Thyroid gland (tissue), 4 donors: ENCODE measurements at places on chromosomes 12 and 14. TPM values are rescaled to one million over a fixed set of nuclear protein-coding genes. Genes with fewer than 3 reads are reported as not detected.

DNA sequence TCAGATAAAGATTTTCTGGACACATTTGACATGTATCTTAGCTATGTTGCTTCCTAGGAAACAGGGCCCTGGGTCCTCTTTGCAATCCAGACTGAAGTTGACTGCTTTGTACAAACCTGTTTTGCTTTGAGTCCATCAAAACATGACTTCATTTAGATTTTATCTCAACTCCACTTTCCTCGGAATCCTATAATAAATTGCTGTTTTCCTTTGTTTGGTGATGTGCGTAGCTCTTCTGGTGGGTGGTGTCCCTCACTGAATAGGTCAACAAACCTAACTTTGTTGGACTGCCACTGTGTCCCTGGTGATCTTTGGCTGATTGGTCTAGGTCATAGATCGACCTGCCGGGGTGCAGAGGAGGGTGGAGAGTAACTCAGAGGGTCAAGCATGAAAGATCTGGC, 735 bp upstream of the P2RX7 start:
- peaks cover 3% of the 10 kb centered on the region for H3K4me1 ChIP-seq
- no peak overlapping the region for H3K4me3 ChIP-seq
- H3K27ac ChIP-seq, result no peak overlapping the region

- H3K4me3 ChIP-seq, result peak within 1 kb of the TSS; percentile 87
- DNase-seq, result peak; percentile 83
- H3K27ac ChIP-seq, result peak within 1 kb of the TSS; percentile 58
- peaks cover 6% of the 10 kb centered on the region for H3K4me1 ChIP-seq
- no peaks in the 10 kb centered on the region for H3K27me3 ChIP-seq
Observed at GRCh38 chr12:54419088-54419887, at the start of gene ITGA5. Gene ITGA5 (minus strand): TSS chr12:54419266. CDS start chr12:54419198, 68 bp downstream.

DNA sequence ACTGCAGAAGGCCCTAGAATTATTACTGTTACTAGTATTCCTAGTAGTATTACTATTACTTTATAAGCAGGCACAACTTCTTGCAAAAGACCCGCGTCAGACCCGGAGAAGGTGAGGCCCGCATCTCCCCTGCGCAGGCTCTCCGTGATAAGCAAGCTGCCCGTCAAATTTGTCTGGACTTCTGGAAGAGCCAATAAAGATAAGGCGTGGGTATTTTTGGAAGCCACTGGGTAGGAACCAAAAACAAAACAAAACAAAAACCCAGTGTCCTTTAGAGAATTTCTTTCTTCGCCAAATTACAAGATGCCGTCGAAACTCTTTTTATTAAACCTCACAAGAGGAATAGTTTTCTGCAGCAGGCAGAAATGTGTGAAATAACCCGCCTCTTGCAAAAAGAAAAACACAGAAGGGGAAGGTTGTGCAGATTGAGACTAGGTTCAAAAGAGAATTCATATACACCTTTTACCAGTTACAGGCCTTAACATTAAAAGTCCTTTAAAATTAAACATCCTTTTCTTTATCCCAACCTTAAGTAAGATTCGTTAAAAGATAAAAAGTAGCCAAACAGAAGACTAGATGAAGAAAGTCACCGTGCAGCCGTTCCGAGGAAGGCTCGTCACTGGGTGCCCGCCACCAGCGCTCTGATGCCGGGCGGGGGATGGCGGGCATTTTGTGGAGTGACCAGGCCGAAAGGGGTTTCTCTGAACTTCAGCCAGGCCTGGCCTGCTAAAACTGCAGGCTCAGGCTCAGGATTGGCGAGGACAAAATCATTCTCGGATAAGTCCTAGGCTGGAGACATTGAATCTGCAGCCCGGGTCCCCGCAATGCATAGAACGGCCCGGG, 1.6 kb downstream of the TBX5 start:
- H3K4me1 ChIP-seq, result peaks cover 8% of the 10 kb centered on the region
- peaks cover 64% of the 10 kb centered on the region for H3K27me3 ChIP-seq
- H3K27ac ChIP-seq, result no peak overlapping the region
- no peak overlapping the region for H3K4me3 ChIP-seq
- no peaks in the 10 kb centered on the region for H3K36me3 ChIP-seq

The CNTN1 gene
- 2.7 TPM for total RNA-seq

The CLEC1A gene
- total RNA-seq, result 5.7 TPM

The TMEM119 gene
- 10.2 TPM for total RNA-seq

DNA sequence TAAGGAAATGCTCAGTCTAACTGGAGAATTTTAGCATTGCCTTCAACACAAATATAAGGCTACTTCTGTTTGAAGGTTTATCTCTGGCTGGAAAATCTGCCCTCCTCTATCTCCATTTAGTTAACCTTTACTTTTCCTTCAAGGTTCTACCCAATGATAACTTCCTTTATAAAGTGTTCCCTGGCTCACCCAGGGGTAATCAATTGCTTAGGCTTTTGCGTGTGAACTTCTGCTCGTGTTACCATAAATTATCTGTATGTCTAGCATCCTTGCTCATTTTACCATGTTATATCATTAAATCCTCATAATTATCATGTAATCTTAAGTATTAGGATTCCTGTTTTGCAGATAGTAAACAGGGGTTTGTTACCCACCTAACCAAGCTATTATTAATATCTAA, 114.3 kb upstream of the FGD4 start:
- DNase-seq, result no peak
- H3K27me3 ChIP-seq, result no peaks in the 10 kb centered on the region
- H3K4me1 ChIP-seq, result no peaks in the 10 kb centered on the region
- H3K36me3 ChIP-seq, result no peaks in the 10 kb centered on the region

- H3K4me3 ChIP-seq, result no peak overlapping the region
- no peak overlapping the region for H3K27ac ChIP-seq
- H3K4me1 ChIP-seq, result peaks cover 28% of the 10 kb centered on the region
- no peaks in the 10 kb centered on the region for H3K27me3 ChIP-seq
- no peaks in the 10 kb centered on the region for H3K36me3 ChIP-seq
- DNase-seq, result no peak
Observed at GRCh38 chr12:122457627-122458026, 35.2 kb upstream of the CLIP1 start.

DNA sequence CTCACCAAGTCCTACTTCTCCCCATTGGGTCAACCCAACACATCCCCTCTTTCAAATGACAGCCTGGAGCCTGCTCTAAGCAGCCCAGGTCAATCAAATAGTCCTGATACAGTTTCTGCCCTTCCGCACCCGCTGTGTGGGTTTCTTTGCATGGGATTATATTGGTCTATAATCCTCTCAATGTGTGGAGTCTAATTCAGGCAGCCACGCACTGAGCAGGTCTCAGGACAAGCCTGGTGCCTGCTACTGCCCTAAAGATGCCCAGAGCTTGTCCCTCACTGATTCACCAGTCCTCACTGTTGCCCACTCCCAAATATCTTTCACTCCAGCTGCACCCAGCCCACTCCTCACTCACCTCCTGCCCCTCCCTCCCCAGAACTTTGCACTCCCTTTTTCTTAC, 16.4 kb downstream of the ACTN1 start:
- H3K4me1 ChIP-seq, result peaks cover 20% of the 10 kb centered on the region
- H3K4me3 ChIP-seq, result no peak overlapping the region
- H3K36me3 ChIP-seq, result no peaks in the 10 kb centered on the region

GRCh38 chr14:80726211-80726610, 215.3 kb downstream of the CEP128 start:
- DNase-seq, result no peak
- no peaks in the 10 kb centered on the region for H3K4me1 ChIP-seq
- H3K36me3 ChIP-seq, result no peaks in the 10 kb centered on the region
- H3K27ac ChIP-seq, result no peak overlapping the region
- H3K27me3 ChIP-seq, result no peaks in the 10 kb centered on the region

DNA sequence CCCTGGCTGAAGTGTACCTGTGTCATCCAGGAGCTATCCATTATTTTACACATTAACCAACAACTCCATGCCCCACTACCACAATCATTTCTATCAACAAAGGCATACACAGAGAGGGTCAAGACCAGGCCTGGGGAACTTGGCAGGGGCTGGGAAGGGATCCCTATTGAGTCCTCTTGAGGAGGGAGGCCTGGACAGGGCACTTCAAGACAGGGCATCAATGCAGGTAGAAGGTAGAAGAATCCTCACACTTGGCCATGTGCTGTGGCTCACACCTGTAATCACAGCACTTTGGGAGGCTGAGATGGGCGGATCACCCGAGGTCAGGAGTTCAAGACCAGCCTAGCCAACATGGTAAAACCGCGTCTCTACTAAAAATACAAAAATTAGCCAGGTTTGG, 13.4 kb upstream of the ANKRD33 start:
- no peaks in the 10 kb centered on the region for H3K36me3 ChIP-seq
- no peak for DNase-seq
- no peak overlapping the region for H3K27ac ChIP-seq
- H3K4me3 ChIP-seq, result no peak overlapping the region
- peaks cover 3% of the 10 kb centered on the region for H3K27me3 ChIP-seq

The MYH6 gene
- total RNA-seq, result not detected

The SYCP3 gene
- total RNA-seq, result 0.67 TPM

GRCh38 chr14:96661244-96661969, 135.8 kb upstream of the VRK1 start:
- no peaks in the 10 kb centered on the region for H3K27me3 ChIP-seq
- no peak overlapping the region for H3K4me3 ChIP-seq
- no peak overlapping the region for H3K27ac ChIP-seq
- H3K36me3 ChIP-seq, result no peaks in the 10 kb centered on the region
- DNase-seq, result no peak

DNA sequence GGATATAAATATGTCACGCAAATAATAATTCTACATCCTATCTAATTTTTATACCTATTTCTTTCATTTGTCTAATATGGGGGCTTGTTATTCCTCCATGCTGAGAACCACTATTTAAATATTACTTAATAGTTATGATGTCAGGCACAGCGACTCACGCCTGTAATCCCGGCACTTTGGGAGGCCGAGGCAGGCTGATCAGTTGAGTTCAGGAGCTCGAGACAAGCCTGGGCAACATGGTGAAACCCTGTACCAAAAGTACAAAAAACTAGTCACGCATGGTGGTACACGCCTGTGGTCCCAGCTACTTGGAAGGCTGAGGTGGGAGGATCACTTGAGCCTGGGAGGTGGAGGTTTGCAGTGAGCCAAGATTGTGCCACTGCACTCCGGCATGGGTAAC, 45.2 kb downstream of the GXYLT1 start:
- H3K4me3 ChIP-seq, result no peak overlapping the region
- H3K27ac ChIP-seq, result no peak overlapping the region
- H3K36me3 ChIP-seq, result no peaks in the 10 kb centered on the region
- no peak for DNase-seq

DNA sequence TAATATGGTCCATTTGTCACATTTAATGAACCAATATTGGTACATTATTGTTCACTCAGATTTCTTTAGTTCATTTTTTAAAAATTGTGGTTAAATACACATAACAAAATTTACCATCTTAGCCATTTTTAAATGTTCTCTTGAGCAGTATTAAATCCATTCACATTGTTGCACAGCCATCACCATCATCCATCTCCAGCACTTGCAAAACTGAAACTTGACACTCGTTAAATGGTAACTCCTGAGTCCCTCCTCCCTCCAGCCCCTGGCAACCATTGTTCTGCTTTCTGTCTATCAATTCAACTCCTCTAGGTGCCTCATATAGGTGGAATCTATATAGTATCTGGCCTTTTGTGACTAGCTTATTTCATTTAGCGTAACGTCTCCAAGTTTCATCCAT, 86.4 kb downstream of the ACACB start:
- no peak for DNase-seq
- no peaks in the 10 kb centered on the region for H3K27me3 ChIP-seq
- no peaks in the 10 kb centered on the region for H3K4me1 ChIP-seq
- H3K4me3 ChIP-seq, result no peak overlapping the region

- H3K4me1 ChIP-seq, result peaks cover 60% of the 10 kb centered on the region
- DNase-seq, result peak; percentile 90
- H3K27me3 ChIP-seq, result no peaks in the 10 kb centered on the region
- peak overlapping the region; percentile 53 for H3K27ac ChIP-seq
Observed at GRCh38 chr12:52213564-52214420, 19.3 kb upstream of the KRT7 start.

DNA sequence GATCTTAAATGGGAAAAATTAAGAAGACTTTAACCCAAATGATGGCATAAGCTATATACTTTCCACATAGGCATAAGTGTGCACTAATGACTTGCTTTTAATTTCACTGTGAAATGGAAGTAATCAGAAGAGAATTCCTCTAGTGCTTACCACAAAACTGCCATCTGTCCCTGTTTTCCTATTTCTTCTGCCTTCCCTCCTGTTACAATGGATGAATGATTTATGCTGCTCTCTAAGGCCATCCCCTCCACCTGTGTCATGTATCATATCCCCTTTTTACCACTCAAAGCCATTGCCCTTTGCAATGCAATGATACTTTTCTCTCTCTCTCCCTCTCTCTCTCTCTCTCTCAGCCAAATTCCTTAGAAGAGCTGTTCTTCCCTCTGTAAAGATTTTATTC, 109.1 kb downstream of the C12orf50 start:
- no peak overlapping the region for H3K27ac ChIP-seq
- no peaks in the 10 kb centered on the region for H3K36me3 ChIP-seq
- no peaks in the 10 kb centered on the region for H3K27me3 ChIP-seq
- H3K4me3 ChIP-seq, result no peak overlapping the region

DNA sequence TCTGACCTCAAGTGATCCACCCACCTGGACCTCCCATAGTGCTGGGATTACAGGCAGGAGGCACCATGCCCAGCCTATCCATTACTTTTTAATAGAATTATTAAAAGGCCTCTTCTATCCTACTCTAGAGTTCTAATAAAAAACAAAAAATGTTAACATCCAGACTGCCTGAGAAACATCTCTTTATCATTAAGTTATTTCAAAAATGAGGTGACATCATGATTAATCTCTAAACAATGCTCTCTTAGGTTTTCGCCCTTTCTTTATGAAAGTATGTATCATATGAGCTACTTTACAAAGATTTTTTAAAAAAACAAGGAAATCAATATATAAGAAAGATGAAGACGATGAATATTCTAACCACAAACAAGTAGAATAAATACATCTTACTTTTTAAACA, 52.6 kb downstream of the FGD6 start:
- no peaks in the 10 kb centered on the region for H3K4me1 ChIP-seq
- H3K27ac ChIP-seq, result no peak overlapping the region
- H3K27me3 ChIP-seq, result no peaks in the 10 kb centered on the region
- no peaks in the 10 kb centered on the region for H3K36me3 ChIP-seq
